Uterus (tissue), 4 donors: ENCODE measurements at places on chromosomes 16 and 17.

DNA sequence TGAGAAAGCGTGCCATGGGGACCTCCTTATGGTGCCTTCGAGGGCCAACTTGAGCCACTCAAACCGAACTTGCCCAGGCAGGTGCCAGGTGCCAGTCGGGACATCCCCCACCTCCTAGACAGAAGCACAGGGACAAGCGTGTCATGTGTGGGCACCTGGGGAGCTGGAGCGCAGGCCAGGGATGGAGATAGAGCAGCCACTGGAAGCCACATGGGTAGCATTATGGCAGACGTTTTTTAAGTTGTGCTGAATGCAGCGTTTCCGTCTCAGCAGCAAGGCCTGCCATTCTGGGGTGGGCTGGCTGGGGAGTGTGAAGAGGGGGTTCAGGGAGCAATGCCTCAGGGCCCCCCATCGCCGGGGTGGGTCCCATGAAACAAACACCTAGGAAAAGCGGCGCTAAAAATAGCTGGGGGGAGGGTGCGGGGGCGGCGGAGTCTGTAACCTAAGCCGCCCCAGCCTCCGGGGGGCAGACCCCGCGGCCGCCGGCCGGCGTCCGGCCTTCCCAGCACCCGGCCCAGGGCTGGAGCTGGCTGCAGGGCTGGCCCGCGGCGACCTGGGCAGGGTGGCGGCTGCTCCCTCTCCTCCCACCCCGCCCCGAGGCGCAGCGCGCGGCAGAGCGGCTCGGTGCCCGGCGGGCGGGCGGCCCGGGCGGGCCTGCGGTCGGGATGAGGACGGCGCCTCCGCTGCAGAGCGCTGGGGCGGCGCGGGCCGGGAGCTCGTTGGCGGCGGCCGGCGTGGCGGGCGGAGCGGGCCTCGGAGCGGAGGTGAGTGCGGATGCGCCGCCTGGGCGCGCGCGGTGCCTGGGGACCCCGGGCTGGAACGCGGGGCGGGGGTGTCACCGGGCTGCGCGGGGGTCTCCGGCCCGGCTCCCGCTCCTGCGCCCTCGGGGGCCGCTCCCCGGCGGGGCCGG, at the start of gene ZNF469:
ZNF469 (plus strand) TSS at position 469 of the 910 bp plus-strand sequence. CDS start 44,512 bp downstream, outside the sequence.
- peak; percentile 31 for DNase-seq

- no peak for DNase-seq
Measured at GRCh38 chr17:74623693-74624093, at the start of gene CD300E. CD300E (minus strand) TSS chr17:74623738; CDS start chr17:74623621, 117 bp downstream.

- no peak for DNase-seq
Measured at GRCh38 chr16:85477801-85478363, 135.2 kb upstream of the GSE1 start.

DNA sequence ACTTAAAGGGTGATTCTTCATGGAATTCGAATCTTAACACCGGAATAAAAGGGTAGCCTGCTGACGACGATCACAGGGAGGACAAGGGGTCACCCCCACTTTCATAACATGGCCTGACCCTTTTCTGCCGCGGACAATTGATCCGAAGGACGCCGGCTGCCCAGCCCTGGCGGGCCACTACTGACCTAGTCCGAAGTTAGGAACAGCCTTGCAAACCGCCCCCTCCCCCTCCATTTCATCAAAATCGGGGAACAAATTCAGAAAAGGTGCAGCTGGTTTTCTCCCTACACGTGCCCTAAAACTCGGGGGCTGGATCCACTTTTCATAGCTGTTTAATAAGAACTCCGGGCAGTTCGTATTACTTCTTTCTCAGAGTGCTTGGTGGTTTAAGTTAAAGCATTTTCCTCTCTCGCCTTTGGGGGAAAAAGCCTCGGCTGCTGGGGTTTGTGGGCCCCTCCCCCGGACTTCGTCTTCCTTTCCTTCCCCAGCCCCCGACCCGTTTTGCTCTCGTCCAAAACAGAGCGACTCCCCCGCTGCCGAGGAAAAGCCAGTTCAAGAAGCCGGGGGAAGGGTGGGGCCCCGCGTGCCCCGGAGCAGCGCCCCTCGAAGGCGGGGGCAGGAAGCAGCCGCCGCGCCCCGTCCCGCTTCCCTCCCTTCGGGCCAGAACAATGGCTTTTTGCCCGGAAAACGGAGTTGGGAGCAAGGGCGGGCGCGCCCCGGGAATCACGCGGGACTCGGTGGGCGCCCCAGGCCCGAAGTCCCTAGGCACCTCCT, 641 bp upstream of the CBX2 start:
- DNase-seq = peak; percentile 60

GRCh38 chr16:76303637-76304314, 26.6 kb downstream of the CNTNAP4 start:
- no peak for DNase-seq

DNA sequence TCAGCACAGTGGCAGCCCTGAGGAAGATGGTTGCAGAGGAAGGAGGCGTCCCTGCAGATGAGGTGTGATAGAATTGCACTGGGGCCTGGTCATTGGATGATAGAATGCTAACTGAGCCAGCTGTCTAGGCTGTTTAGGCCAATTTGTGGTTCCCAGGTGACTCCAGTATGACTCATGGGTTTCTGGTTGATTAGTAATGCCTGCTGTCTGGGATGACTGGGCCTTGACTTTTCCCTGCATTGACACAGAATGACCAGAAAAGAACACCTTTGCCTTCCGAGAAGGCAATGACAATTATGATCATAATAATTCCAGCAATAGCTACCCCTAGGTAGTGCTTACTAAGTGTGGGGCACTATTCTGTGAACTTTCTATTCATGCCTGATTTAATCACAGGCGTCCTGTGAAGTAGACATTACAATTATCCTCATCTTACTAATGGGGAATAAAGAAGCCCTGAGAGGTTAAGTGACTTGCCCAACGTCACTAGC, 31.5 kb downstream of the USP43 start:
- no peak for DNase-seq

DNA sequence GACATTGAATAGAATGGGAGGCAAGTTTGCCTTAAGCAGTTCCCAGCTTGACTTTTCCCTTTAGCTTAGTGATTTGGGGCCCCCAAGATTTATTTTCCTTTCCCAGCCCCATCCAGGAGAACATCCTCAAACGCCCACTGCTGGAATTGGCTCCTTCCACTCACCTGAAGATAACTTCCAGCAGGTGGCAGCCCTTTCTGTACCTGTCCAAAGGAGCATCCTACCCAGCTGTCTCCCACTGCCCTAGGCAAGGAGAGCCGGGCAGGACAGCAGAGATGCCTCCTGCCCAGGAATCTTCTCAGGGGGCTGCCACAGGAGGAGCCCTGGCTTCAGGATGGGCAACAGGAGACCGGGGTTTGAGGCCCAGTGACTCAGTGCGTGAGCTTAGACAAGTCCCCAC, 6.4 kb downstream of the CACNG5 start:
- DNase-seq = no peak

GRCh38 chr16:71540-72401, 660 bp downstream of the RHBDF1 start:
- peak; percentile 84 for DNase-seq

DNA sequence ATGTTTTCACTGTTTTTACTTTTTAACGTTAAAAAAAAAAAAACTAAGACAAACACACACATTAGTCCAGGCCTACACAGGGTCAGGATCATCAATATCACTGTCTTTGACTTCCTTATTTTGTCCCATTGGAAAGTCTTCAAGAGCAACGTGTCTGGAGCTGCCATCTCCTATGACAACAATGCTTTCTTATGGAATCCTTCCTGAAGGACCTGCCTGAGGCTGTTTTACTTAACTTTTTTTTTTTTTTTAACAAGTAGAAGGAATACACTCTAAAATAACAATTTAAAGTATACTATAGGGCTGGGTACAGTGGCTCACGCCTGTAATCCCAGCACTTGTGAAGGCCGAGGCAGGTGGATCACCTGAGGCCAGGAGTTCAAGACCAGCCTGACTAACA, 71.8 kb upstream of the BCAR1 start:
- no peak for DNase-seq

GRCh38 chr17:16374146-16374938, 6.5 kb upstream of the UBB start:
- DNase-seq = no peak

- DNase-seq = no peak
Measured at GRCh38 chr16:12406158-12406557, 397.5 kb downstream of the CPPED1 start.

GRCh38 chr17:74740173-74740572, 3.1 kb downstream of the RAB37 start:
- no peak for DNase-seq

GRCh38 chr16:89352091-89352681, 134.7 kb downstream of the ZNF778 start:
- DNase-seq = no peak

GRCh38 chr17:80857756-80858171, 133.9 kb upstream of the CHMP6 start:
- DNase-seq = no peak
